Astrocyte (in vitro differentiated cells and primary cell): ENCODE measurements at places on chromosomes 2 and 18. TPM values are rescaled to one million over a fixed set of nuclear protein-coding genes. Genes with fewer than 3 reads are reported as not detected.

DNA sequence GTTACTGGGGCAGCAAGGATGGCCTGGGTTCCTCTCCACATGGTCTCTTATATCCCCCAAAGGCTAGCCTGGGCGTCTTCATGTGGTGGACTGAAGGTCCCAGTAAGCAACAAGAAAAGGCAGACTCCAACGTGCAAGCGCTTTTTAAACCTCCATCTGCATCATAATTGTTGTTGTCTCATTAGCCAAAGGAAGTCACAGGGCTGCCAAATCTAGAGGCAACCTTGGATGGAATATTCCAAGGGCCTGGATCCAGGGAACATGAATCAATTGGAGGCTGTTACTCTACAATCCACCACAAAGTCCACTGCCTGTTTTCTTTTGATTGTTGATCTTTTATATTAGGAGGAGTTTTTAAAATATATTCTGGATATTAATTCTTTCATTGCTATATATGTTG, 118.8 kb downstream of the SH3RF3 start:
- no peak for DNase-seq

The OXER1 gene
- total RNA-seq = 0.39 and 0.43 TPM in 2 replicates

DNA sequence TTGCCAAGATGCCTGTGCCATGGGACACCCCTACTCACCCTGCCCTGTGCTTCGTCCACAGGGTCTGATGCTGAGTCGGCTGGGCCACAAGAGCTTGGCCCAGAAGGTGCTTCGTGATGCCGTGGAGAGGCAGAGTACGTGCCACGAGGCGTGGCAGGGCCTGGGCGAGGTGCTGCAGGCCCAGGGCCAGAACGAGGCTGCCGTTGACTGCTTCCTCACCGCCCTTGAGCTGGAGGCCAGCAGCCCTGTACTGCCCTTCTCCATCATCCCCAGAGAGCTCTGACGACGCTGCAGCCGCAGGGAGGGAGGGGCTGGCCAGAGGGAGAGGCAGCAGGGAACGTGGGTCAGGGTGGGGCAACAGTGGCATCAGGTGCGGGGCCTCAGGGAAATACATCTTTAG, 81.5 kb downstream of the STPG4 start:
- DNase-seq = no peak

- DNase-seq = no peak
Measured at GRCh38 chr18:48312066-48312465, 97.1 kb downstream of the ZBTB7C start.

DNA sequence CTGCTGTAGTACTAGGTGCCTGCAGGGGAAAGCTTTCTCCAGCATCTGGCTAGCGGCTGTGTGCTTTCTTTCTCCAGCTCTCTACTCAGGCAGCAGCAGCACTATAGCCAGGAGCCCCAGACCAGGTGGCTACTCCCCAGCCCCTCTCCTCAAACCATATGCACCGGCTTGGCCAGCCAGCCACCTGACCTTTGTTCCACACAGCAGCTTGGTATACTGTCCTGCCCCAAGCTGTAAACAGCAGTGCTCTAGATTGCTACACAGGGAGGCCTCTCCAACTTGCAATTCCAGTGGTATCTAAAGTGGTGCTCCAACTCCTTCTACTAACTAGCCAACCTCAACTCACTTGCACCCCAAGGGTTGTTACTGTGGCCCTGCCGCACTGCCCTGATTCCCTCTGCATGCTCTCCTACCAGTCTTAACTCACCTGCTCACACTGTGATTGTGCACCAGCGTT, 19.6 kb downstream of the LDAH start:
- DNase-seq = no peak

- DNase-seq = no peak
Measured at GRCh38 chr2:132640116-132640515, 29.9 kb downstream of the LYPD1 start.

- DNase-seq = no peak
Measured at GRCh38 chr2:223712642-223713041, 110.5 kb upstream of the SCG2 start.

The EML6 gene
- total RNA-seq = 0.23 and 0.60 TPM in 2 replicates

DNA sequence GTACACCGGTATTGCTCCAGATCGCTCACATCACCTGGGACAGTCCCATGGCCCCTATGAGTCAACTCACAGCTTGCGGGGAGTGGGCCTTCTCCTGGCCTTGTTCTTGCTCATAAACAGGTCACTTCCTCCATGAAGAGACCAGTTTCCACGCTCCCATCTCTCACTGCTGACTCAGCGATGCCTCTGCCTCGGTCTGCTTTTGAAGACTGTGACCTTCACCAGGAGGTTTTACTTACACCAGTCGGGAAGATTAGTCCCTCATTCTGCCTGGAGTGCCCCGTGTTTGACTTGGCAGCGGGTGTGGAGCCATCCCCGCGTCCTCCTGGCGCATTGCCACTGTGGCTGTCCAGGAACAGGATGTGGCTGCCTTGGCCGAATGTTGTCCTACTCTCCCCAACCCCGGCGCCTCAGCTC, 159.8 kb downstream of the RHBDD1 start:
- DNase-seq = peak; percentile 92

GRCh38 chr2:73172963-73173362, 29.4 kb upstream of the NOTO start:
- DNase-seq = peak; percentile 51

The STON1 gene
- 7.3 and 9.5 TPM in 2 replicates for total RNA-seq

- no peak for DNase-seq
Measured at GRCh38 chr2:148952621-148953020, 77.6 kb downstream of the KIF5C start.

GRCh38 chr2:113370478-113371091, 66.9 kb upstream of the ZNG1B start:
- DNase-seq = peak; percentile 44

The CTNNA2 gene
- 3.9 and 4.3 TPM in 2 replicates for total RNA-seq

DNA sequence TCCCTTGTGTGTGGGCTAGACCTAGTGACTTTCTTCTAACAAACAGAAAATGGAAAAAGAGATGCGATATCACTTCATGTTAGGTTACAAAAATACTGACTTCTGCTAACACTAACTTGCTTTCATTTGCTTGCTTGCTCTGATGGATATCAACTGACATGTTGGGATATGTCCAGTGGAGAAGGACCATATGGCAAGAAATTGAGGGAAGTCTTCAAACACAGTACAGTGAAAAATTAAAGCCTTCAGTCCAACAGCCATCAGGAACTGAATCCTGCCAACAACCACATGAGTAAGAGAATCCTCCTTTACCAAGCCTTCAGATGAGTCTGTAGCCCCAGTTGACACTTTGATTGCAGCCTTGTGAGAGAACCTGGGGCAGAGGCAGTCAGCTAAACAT, 143.9 kb downstream of the MAIP1 start:
- DNase-seq = no peak
